NCI-H1105 (cell line): ENCODE measurements at places on chromosomes 1 and 21.

- DNase-seq = no peak
Observed at GRCh38 chr1:177921590-177921989, 48.3 kb downstream of the SEC16B start.

GRCh38 chr1:1250786-1251284 is 4.3 kb upstream of the C1QTNF12 start:
- DNase-seq = peak; percentile 81

- no peak for DNase-seq
Observed at GRCh38 chr1:91501971-91502671, 1.5 kb downstream of the CDC7 start.

DNA sequence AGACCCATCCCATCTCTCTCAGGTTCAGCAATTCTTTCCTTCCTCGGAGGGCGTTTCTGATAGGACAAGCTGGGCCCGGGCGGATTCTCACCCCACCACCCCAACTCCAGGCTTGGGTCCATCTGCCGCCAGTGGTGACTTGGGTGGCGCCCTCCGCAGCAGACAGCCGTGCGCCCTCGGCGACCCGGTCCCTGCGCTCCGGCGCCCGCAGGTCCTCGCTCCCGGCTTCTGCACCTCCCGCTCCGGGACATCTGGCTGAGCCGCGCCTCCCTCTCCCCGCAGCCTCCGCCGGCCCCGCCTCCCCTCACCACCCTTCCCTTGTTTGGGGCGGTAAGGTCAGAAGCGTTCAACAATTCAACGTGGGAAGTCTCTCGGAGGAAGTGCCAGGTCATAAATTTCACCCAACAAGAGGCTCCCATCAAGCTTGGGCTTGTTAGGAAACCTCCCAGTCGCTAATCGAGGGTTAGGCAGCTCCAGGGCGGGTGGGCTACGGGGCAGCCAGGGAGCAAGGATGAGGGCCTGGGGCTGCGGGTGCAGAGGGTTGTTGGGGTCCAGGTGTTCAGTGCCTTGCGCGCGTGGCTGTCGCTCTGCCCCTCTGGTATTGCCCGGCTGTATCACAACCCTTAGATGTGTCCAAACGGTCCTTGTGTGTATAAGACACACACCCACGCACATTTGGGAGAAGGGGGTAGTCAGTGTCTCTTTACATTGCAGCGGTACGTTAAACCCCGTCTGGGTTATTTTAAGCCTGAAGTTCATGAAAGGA is 39.8 kb downstream of the OLIG1 start:
- peak; percentile 80 for DNase-seq

DNA sequence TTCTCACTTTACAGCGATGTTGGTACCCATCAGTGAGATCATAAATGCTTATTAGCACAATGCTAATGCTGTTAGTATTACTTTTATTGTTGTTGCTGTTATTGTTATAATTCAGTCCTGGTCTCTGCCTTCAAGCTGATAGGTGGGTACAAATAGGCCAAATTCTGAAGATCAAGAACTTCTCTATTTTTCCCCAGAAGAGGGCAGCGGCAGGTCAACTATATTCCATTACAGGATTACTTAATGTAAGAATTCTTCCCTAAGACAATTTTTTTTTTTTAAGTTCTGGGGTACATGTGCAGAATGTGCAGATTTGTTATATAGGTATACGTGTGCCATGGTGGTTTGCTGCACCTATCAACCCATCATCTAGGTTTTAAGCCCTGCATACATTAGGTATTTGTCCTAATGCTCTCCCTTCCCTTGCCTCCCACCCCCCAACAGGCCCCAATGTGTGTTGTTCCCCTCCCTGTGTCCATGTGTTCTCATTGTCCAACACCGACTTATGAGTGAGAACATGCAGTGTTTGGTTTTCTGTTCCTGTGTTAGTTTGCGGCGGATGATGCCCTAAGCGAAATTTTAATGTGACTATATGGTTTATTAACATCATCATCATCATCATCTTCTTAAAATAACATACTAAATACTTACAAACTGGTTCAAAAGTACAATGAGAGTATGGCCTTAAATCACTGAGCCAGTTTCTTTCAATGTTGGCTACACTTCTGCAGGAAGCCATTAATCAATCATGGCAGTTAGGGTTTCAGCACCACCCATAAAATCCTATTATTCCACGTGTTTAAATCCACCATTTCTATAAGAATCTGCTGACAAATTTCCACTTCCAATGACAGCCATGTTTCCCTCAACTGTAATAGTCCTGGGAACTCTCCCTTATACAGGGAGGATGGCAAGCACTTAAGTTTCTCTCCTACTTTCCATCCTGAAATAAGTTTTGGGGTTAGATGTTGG is 19.2 kb downstream of the SLC19A2 start:
- DNase-seq = peak; percentile 17

DNA sequence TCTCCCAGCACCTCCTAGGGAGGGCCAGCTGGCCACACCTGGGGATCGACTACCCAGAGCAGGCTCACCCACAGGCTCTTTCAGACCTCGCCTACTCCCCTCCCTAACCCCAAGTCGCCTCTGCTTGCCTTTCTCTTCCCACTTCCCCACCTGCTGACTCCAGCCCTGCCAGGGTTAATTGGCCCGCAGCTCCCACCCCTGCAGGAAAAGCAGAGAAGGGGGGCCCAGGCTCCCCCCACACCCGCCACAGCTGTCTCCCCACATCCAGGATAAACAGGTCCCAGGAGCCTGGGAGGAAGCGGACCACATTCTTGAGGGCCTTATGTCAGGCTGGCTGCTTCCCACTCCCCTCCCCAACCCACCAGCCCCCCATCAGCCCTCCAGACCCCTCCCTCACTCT is 45.0 kb downstream of the TAS1R2 start:
- DNase-seq = no peak

GRCh38 chr1:37822906-37823815 is 15.2 kb upstream of the YRDC start:
- DNase-seq = no peak

GRCh38 chr1:97936976-97937375 is 16.1 kb upstream of the DPYD start:
- DNase-seq = no peak

DNA sequence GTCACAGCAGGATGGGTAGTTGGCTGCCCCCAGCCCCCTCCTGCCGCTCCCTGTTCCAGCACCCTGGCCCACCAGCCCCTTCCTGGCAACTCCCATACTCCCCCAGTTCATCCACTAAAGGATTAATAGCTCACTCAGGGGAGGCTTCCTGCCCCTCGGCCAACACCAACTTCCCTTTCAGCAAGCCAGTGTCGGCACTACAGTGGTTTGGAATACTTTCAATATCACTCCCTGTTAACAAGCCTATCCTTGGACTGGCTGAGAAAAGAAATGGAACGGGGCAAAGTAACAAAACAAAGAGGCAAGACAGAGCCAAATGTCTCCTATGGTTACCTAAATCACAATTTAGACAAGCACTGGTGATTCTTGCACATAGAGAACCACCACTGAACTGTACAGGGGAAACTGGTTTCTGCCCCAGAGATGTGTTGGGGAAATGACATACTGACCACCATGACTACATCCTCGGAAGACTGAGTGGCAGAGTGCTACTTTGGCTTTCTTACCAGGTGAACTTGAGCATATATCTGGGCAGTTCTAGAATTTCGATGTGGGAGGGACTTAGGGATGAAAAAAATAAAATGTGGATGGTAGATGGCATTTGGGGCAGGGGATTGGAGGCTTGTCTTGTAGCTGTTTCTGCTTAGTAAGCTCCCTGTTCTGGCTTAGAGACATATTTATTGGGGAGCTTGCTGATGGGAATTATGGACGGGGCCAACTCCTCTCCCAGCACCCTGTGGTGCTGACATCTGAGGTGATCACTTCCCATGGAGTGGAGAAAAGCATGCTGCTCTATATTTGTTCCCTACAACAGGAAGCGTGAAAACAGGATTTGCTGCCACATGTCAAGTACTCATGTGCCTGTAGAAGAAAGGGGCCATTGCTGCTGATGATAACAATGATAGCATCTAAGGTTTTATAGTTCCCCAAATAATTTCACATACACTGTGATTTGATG is 7.1 kb upstream of the CAPN2 start:
- no peak for DNase-seq

- no peak for DNase-seq
Observed at GRCh38 chr1:31467005-31467674, 54.1 kb downstream of the SERINC2 start.

- DNase-seq = no peak
Observed at GRCh38 chr1:172148213-172148612, 272.3 kb upstream of the C1orf105 start.

DNA sequence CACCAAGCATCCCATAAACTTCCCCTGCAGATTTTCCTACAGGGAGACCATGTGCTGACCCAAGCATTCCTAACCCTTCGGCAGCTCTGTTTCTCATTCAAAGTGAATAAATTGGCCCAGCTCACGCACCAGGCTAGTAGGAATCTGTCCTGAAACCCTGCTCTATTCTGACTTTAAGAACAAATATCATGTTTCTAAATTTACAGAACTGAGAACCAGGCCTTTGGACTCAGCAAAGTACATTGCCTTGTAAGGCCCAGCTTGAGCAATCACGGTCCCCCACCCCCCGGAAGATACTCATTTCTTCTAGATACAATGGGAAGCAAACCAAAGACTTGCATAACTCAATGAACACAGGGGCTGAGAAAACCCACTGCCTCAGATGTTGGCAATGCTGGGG is 160.1 kb upstream of the NFIA start:
- no peak for DNase-seq

DNA sequence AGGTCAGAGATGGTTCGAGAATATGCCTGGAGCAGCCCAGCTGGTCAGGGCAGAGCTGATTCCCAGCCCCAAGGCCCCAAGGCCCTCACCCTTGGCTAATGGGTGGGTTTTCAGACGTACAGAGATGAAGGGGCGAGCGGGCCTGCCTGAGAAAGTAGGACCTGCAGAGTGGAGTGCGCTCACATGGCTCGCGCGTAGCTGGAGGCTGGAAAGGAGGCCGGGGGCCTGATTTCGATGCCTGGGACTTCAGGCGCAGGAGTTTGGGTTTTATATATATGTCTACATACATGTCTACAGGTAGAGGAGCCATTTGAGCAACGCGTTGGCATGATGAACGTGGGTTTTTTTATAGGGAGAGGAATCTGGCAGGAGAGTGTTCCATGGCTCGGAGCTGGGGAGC is 8.9 kb downstream of the COQ8A start:
- no peak for DNase-seq

GRCh38 chr21:29261555-29262540 is 36.9 kb upstream of the BACH1 start:
- DNase-seq = no peak

- no peak for DNase-seq
Observed at GRCh38 chr1:112850034-112850757, 105.8 kb downstream of the SLC16A1 start.

DNA sequence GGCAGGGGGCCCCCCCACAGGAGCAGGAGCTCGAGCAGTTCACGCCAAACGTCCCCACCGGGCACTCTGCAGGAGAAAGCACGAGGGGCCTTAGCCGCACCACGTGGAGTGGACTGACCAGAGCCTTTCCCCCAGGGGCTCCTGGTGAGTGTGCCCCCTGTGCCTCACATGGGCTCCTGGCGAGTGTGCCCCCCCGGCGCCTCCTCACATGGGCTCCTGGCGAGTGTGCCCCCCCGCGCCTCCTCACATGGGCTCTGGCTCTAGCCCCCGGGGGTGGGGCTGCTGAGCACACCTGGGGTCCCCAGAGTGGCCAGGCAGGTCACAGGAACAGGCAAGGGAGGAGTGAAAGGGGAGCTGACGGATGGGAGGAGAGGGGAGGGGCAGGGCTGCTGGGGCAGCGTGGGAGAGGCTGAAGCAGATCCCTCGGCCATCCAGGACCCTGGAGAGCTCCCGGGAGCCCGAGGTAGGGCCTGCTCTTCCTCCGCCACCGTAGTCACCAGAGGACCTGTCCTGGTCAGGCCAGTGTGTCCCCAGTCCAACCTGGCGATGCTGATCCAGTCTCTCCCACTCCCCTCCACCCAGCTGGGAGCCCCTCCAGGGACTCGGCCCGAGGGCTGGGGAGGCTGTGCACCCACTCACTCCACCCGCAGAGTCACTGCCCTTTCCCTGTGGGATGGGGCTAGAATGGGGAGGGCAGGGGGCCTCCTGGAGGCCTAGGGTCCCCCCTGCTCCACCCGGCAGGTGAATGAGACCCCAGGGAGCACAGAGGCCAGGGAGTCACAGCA is 47.6 kb downstream of the ARHGEF16 start:
- DNase-seq = no peak

DNA sequence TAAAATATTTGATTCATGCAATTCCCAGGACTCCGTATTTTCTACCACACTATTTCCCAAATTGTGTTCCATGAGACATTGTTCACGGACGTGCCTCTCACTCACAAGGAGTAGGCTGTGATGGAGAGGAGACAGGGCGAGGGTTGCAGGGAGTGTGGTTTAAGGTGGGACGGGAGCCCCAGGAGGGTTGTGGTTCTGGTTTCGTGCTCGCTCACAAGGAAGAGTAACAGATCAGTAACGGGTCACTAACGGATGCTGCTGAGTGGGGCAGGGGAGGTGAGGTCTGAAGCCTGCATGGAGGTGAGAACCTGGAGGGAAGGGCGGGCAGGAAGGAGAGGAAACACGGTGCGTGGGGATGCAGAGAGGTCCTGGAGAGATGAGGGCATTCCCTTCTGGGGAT is 28.8 kb downstream of the TFF3 start:
- no peak for DNase-seq

GRCh38 chr1:84683508-84683907 is 6.8 kb downstream of the SSX2IP start:
- no peak for DNase-seq
